ENCODE measurements at places on chromosomes 11 and 22.

DNA sequence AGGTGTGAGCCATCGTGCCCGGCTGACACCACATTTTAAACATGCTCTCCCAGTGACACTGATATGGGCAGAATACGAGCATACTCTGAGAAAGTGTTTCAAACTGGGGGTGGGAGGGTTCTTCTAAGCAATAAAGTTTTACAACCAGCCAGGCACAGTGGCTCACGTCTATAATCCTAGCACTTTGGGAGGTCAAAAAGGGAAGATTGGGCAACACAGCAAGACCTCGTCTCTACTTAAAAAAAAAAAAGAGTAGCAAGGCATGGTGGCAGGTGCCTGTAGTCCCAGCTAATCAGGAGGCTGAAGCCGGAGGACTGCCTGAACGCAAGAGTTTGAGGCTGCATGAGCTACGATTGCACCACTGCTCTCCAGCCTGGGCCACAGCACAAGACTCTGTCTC lies 2.2 kb downstream of the GANAB start:
- no peak for DNase-seq

DNA sequence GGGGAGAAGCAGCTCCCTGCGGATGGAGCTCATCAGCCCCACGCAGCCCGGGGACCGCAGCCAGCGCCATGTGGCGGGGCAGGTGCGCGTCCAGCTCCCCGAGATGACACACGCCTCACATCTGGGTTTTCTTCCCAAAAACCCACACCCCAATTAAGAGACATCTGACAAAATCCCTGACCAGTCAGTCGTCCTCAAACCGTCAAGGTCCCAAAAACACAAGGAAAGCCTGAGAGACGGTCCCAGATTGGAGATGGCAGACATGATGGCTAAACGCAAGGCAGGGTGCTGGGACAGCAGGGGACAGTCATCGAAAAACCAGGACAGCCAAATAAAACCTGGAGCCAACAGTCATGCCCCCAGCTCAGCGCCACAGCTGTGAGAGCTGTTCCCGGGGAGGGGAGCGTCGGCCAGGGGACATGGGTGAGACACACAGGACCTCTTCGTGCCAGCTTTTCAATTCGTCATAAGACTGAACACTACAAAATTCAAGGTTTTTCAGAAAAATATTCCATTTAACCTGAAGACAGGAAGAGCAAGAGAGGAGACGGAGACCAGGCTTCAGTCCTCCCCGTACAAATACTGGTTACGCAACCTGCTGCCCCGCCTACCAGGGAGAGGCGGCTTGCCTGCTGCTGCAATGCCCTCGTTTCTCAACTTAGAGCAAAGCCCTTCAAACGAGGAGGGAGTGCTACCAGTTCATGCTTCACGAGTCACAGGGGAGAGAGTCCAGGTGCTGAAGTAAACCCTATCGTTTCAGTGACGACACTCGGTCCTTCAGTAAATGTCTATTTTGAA lies 10.5 kb downstream of the TOLLIP start:
- peak; percentile 94 for DNase-seq

DNA sequence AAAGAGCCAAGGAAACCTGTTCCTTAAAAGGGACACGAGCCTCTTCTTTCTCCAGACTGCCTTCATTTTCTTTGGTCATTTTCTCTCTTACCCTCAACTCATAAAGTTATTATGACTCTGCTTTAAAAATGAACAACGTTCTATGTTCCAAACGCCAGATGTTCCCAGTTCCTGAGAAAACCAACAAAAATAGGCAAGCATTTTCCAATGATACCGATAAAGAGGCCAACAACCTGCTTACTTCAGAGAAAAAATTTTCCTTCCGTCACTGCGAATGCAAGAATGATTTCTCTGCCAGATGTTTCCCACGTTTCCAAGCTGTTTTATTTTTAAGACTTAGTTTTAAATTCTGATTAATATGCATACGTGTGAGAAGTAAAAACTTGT lies 315 bp upstream of the TRPC6 start:
- no peak for DNase-seq

GRCh38 chr11:34637303-34637702 lies 16.4 kb downstream of the EHF start:
- no peak for DNase-seq

DNA sequence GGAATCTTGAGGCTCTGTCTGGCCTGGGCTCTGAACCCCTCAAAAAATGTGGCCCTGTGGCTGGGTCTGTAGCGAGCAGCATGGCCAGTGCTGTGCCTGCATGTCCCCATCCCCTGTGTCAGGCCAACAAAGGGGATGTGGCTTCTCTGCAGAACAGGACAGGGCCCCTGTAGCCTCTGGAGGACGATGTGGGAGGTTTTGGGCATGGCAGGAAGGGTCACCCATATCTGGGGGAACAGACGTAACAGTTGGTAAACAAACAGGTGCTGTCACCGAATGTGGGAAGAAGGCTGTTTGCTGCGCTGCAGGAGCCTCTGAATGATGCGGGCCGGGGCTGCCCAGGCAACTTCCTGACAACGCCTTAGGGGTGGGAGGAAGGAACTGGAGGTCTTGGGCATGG lies 35.0 kb downstream of the LRP5 start:
- DNase-seq = no peak

- DNase-seq = no peak
These were observed 29.3 kb downstream of the TPBGL start for GRCh38 chr11:75269896-75270295.

DNA sequence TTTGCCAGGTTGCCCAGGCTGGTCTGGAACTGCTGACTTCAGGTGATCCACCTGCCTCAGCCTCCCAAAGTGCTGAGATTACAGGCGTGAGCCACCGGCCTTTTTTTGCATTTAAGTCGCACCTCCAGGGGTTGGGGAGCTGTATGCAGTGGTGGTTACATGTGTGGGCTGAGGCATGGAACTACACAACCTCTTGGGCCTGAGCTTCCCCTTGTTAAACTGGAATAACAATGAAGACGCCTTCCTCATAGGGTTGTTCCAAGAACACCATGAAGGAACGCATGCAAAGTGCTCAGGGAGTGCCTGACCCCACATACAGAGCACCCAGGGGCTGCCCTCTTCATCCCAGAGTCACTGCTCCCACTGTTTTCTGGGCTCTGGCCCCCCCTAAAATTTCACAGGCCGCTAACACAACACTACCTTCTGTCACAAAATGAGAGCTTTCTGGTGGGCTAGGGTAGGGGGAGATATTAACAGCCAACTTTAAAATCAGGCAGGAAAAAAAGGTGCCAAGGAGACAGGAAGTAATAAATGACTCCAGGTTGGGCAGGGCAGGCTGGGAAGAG lies 1.3 kb upstream of the FAM118A start:
- no peak for DNase-seq

- DNase-seq = no peak
These were observed 459.6 kb downstream of the TBC1D22A start for GRCh38 chr22:47221840-47222615.

DNA sequence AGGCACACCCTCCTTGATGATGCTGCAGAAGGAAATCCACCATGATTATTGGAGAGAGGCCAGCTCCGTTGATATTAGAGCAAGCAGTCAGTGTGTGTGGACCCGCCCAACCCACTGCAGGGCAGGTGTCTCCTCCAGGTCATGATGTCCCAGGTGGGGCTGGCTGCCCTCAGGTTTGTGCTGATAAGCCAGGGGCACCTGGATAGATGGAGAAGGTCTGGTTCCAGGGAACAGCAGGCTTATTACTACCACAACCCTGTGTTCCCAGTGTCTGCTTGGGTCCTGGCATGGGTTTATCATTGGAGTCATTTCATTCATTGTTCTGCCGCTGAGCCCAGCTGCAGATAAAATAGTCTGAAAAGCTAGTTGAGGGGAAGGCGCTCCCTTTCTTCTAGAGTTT lies 181.1 kb upstream of the NECTIN1 start:
- DNase-seq = peak; percentile 12

DNA sequence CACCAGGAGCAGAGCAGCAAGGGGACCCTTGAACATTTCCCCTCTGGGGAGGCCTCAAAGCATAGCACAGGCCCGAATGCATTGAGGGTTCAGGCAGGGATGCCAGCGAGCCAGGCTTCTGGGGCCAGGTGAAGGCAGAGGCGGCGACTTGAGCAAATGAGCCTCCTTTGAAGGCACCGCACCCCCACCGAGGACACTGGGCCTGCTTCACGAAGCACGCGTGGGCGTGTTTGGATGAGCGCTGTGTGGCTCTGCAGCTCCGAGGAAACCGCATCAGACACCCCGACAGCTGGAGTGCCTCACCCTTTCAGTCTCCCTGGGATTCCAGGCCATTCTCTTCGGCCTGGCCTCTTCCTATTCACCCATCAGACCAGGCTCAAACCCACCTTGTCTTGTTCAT lies 301.8 kb downstream of the NTM start:
- no peak for DNase-seq

DNA sequence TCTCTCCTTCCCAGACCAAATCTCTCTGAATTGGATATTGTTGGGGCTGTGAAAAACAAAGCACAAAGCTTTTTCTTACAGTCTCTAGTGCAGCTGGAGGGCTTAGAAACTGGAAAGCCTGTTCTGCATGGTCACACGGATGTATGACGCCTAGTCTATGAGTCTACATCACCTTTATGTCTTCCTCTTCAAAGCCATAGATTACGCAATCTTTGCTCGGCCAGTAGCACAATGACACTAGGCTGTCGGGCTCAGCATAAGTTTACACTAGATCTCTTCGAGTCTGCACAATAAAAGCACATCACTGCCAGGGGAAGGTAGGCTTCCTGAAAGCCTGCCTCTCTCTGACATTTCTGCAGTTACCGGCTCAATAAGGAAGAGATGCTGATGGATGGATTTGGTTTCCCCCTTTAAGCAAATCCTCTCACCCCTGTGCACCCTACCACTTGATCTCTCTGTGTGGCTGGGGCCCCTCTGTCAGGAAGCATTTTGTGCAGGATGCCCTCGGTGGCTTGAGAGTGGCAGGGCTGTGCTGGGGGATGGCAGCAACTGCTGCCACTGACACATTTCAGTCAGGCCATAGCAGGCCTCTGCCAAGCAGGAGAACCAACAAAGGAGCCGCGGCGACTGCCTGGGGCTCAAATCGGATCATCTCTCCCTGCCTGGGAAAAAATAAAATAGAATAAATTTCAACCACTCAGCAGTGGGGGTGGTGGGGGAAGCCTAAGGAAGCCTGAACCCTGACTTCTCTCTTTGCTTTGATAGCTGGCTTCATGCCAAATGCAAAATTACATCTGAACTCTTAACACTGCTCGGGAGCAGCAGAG lies 1272.8 kb downstream of the LRRC4C start:
- peak; percentile 54 for DNase-seq

GRCh38 chr11:97614606-97615005 lies 1224.8 kb downstream of the JRKL start:
- no peak for DNase-seq

DNA sequence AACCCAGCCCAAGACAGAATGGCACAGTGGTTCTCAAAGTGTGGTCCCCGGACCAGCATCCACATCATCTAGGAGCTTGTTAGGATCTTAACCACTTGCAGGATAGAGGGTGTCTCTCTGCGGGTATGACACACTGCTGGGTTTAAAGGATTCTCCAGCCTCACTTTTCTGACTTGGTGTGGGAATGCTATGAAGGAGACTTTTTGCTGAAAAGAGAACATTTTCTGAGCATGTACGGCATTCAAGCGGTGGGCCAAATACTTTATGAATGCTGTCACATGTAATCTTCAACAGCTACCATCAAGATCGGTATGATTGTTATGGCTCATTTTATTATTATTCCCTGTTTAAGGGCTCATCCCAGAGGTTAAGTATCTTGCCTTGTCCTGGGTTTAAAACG lies 1.8 kb upstream of the CD82 start:
- DNase-seq = no peak

DNA sequence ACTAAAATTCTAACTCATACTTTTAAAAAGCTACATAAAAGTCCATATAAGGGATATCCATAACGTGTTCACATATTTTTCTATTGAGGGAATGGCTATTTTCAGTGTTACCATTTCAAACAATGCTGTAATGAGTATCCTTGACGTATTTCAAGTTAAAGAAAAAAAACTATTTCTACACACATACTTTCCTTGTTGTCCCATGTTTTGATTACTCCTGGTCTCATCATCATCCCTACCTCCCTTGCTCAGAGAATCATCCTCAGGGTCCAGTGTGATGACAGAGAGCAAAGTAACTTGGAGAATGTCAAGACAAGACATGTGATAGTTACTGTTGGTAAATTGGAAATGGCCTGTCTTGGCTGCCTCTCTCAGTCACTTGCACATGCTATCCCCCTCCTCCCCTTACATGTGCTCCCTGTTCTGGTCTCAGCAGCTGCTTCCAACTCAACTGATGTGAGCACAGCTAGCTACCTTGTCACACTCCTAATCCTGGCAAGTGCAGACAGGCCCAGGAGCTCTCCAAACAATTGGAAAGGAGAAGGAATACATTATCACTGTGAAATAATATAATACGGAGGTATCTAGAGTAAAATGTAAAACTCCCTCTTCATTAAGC lies 21.8 kb downstream of the NUMA1 start:
- DNase-seq = no peak

DNA sequence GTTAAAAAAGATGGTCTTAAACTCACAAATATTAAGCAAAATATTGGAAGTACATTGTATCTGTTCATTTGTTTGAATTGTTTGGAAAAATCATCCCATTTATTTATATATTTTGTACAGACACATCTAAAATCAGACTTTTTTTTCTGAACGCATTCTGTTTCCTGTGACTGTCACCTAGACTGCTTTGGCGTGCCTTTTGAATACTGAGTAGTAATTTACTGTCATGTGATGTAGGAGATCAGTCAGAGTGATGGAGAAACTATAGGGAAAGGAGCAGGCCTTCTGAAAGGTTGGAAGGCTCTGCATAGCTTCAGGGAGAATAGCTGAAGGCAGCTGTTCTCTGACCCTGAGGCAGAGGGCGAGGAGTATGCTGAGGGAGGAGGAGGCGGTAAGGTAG lies 452.0 kb upstream of the ARHGAP42 start:
- DNase-seq = no peak

- no peak for DNase-seq
These were observed 2.4 kb downstream of the C22orf15 start for GRCh38 chr22:23764899-23765881.

DNA sequence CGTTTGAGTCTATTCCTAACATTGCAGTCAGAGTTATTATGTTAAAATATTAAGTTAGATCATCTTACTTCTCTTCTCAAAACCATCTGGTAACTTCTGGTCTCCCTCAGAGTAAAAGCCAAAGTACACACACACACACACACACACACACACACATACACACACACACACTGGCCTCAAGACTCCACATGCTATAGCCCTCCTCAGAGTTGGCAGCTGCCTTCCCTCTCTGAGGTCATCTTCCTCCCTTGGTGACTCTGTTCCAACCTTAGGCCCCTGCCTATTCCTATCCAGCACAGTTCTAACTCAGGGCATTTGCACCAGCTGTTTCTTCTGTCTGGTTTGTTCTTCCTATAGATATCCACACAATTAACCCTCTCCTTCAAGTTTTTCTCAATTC lies 272.0 kb upstream of the SESN3 start:
- no peak for DNase-seq

GRCh38 chr11:58958500-58958899 lies 19.2 kb downstream of the GLYATL1 start:
- peak; percentile 43 for DNase-seq

Measured in hepatocyte (in vitro differentiated cells).